ENCODE measurements at places on chromosomes 1 and 21.

DNA sequence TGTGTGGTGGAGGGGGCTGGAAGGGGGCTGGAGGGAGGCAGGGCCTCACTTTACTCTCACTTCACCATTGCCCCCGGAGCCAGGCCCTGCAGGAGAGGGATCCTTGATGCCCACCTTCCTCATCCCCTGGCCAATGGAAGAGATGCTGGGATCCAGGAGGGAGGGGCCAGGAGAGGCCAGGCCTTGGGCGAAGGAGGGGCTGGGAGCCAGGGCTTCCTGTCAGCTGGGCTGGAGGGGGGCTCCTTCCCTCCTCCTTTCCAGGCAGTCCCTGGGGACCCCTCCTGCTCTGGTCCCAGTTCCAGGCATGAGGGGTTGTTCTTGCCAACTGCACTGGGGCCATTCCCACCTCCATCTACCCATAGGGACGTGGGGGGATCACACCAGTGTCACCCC, 5.7 kb downstream of the AHDC1 start:
- no peak for DNase-seq

GRCh38 chr1:183019139-183019740, 4.0 kb upstream of the LAMC1 start:
- DNase-seq: no peak

- no peak for DNase-seq
These were observed 25.0 kb downstream of the EFCAB7 start for GRCh38 chr1:63548303-63548702.

DNA sequence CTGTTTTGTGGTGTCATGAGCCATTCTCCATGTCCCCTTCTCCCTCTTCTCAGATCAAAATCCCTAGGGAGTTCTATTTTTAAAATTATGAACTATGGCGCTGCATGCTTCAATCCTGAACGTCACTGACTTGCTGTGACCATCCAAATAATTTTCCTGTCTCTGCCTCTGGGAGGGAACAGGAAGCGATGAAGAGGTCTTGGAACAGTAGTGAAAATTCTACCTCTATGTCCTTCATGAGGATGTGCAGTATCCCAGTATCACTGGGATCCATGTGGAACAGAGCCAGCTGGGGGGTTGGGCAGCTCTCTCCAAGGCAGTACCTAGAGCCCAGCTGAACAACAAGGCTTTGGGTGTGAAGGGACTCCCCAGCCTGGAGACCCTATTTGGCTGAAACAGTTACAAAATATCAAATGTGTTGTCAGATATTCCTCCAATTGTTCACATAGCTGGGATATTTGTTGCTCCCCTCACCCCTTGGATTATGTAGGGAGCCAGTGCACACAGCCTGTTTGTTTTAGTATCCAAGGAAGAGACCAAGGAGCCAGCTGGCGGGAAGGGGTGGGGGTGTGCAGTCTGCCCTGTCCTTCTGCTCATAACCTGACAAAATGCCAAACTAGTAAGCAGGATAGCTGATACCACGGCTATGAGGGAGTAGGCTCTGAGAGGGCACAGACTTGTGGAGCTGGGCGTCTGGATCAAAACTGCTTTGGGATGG, 7.6 kb downstream of the DCLRE1B start:
- no peak for DNase-seq

DNA sequence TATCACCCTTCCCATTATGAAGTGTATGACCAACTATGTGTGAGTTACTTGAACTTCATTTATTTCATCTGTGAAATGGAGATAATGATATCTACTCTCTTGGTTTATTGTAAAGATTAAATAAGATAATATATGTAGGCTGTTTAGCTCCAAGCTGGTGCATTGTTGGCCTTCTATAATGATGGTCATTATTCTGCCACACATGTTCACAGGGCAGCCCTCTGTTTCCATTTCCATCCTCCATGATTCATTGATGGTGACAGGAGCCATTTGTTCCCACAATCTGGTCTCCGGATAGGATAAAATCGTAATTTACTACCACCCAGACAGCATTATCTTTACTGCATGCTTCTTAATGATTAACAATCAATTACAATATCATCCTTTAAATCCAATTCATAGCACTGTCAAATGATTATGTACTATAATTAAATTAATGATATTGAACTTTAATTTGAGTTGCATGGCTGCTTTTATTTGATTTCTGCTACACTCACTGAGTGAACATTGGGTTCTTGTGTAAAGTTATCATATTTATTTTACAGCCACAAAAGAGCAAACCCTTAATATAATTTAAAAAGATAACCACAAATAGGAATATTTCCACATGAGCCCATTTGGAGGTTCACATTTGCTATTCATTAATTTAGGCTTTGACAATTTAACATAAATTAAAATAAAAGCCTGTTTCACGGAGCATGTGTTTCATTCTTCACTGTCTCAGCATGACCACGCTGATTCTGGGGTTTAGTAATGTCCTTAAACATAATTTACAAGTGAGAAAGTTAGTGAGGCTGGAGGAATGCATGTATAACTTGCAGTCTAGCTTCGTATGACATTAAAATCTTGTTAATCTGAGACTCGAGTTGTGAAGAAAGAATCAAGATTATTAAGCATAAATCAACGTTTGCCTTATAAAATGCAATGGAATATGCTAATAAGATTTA, 596.4 kb upstream of the ZRANB2 start:
- no peak for DNase-seq

- no peak for DNase-seq
These were observed 25.4 kb upstream of the RGS16 start for GRCh38 chr1:182629499-182630096.

- DNase-seq: no peak
These were observed 34.9 kb downstream of the HMCN1 start for GRCh38 chr1:185769136-185769535.

DNA sequence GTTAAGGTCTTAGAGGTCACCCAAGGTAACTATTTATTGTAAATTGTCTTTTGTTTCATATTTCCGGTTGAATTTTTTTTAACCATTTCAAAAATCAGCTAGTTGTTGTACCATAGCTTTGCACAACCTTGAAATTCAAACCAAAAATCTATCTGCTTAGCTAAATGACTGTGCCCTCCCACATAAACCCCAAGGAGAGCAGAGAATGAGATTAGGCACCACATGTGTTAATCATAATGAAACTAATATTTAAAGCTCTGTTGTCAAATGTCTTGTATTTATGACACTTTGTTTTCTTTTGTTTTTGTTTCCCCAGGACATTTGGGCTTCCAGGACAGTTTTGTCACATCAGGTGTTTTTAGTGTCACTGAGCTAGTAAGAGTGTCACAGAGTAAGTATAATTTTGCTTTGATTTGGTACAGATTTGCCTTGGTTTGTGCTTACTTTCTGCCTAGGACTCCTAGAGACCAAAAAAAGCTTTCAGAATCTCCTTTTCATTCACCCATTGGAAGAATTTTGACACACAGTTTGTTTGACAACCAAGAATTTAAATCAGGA, 249.9 kb downstream of the NFIA start:
- DNase-seq: no peak

GRCh38 chr1:27597516-27598294, 6.2 kb downstream of the AHDC1 start:
- no peak for DNase-seq

DNA sequence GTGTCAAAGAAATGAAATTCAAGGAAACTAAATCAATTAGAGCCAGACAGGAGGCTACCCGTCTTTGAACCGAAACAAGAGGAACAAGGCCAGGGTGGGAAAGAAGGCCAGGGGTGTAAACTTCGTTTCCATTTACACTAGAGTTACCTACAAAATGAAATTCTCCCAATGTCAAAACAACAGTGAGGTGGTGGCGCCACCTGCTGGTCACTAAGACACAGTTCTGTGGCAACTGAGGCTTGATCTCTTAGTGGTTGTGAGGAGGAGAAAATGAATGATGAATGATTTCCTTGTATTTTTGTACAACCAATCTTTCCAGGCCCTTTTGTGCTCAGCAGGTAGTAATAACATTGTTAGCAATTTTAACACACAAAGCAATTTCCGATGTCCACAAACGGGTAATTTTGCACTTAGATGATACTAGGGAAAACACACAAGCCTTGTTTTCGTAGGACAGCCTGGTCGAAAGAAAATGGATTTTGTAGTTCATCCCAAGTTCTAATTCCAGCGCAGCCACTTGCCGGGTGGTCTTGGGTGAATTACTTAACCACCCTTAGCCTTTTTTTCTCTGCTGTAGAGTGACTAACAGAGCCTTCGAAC, 54.8 kb upstream of the SOD1 start:
- peak; percentile 74 for DNase-seq

DNA sequence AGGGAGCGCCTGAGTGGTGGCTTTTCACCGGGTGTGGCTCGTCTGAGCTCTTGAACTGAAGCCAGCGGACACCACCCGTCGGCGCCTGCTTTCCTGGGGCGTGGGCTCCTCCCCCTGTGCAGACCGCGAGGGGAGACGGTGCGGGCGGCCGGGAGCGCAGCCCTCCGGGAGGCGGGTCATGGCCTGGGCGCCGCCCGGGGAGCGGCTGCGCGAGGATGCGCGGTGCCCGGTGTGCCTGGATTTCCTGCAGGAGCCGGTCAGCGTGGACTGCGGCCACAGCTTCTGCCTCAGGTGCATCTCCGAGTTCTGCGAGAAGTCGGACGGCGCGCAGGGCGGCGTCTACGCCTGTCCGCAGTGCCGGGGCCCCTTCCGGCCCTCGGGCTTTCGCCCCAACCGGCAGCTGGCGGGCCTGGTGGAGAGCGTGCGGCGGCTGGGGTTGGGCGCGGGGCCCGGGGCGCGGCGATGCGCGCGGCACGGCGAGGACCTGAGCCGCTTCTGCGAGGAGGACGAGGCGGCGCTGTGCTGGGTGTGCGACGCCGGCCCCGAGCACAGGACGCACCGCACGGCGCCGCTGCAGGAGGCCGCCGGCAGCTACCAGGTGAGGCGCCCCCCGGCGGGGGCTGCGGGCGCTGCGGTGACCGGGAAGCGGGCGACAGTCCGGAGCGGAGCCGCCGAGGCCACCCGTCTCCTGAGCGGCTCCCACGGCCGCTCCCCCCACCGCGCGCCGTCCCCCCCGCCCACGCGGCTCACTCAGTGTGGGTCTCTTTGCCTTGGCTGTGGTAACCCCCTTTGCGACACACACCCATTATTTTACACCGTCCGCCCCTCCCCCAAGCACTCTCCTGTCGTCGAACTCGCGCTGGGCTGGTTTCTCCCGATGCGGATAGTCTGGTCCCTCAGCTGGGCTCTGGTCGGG, at the start of gene TRIM58:
Gene TRIM58, plus strand, starts transcription at position 119 of the 916 bp plus-strand sequence. Its CDS starts 60 bp downstream, at position 179.
- DNase-seq: peak; percentile 75

DNA sequence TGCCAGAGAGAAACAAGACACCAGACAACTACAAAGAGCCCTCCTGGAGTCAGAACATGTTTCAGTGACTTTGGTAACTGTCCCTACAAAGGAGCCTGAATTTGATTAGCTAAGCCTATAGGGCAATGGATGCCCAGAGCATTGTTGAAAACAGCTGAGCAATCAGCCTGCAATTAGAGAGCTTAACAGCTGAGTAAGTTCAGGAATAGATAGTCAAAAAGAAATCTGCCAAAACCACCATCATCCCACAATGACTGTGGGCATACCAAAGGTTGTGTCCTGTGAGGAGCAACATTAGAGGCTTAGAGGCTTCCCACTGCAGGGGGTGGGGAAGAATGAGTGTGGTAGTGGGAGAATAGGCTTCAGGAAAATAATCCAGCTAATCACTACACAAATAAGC, 32.1 kb downstream of the SH3BP5L start:
- DNase-seq: no peak

DNA sequence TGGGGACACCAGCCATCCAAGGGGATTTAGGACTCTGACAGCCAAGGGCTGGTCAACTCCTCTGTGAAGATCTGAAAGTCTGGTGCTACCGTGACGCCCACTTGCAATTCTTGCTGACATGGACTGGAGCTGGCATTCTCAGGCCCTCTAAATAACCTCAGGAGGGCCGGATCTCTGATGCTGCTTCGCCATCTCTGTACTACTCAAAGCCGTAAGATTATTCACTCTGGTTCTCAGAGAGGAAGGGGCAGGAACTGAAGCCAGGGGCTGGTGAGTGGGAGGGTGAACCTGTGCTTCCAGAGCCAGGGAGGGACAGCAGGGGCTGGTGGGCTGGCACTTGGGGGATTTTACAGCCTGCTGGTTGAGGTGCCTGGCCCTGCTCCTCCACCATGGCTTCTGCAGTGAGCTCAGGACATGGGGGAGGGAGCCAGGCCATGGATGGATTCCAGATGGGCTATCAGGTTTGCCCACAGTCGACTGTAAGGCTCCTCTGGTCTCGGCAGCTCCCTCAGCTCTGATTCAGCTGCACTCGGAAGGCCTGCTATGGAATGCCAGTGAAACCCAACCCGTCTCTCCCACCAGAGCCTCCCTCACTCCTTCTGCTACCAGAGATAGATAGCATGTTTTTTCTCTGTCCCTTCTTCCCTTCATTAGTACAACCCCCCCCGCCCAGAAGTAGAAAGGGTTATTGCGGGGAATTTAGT, 84.5 kb downstream of the PLXNA2 start:
- DNase-seq: no peak

GRCh38 chr1:192573499-192573898, 2.1 kb upstream of the RGS1 start:
- DNase-seq: no peak

- no peak for DNase-seq
These were observed 307.1 kb upstream of the RRP15 start for GRCh38 chr1:217977943-217978342.

DNA sequence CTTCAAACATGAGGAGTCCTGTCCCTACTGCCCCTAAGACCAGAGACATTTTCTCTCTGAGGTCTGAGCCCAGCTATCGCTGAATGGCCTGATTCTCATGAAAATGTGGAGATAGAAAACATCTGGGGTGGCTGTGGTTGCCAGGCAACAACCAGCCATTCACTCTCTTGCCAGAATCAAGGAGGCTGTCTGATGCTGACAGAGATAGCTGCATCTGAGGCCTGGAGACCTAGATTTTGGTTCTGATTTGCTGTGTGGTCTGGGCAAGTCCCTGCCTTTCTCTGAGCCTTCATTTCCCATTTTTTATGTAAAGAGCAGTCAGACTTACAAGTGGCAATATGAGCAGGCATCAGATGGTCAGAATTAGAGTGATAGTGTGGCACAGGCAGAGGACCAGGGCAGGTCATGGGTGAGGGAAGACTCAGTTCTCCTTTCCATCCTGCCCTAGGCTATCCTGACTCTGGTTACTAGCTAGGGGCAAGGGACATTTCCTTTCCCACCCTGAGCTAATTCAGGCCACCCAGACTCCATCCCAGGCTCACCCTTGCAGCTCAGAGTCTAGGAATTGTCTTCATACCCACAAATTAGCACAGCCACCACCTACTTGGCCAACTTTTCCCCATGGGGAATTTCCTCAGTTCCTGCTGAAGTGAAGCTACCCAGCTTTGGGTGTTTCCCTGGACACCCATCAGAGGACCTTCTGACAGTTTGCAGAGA, 20.0 kb upstream of the RNF19B start:
- no peak for DNase-seq

- no peak for DNase-seq
These were observed 185.6 kb downstream of the RHOU start for GRCh38 chr1:228920831-228921230.

GRCh38 chr1:208134491-208134890, 109.7 kb downstream of the PLXNA2 start:
- DNase-seq: no peak

GRCh38 chr1:21335750-21336224, 45.5 kb upstream of the ECE1 start:
- DNase-seq: no peak
